ENCODE measurements at places on chromosomes 12 and 14.

GRCh38 chr14:78983126-78983525 is 813.0 kb downstream of the NRXN3 start:
- DNase-seq = no peak

GRCh38 chr14:30656190-30656632 is 34.1 kb downstream of the SCFD1 start:
- DNase-seq = peak; percentile 8

DNA sequence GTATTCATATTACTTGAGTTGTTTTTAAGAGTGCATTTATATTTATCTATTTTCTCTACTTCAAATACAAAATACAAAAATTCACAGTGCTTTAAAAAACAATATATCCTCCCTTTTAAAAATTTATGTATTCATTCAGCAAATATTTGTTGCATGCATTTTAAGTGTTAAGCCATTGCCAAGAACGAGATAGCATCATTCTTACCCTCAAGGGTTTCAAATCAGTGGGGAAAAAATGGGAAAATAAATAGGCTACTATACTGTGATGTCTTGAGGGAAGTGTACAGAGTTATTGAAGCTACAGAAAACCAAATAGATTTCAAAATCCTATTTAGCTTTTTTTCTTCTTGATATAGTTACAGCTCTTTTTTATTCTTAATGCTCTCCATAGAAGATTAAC is 23.2 kb downstream of the MRPS35 start:
- no peak for DNase-seq

- DNase-seq = no peak
These were observed 239.8 kb upstream of the FAR2 start for GRCh38 chr12:28909291-28909690.

DNA sequence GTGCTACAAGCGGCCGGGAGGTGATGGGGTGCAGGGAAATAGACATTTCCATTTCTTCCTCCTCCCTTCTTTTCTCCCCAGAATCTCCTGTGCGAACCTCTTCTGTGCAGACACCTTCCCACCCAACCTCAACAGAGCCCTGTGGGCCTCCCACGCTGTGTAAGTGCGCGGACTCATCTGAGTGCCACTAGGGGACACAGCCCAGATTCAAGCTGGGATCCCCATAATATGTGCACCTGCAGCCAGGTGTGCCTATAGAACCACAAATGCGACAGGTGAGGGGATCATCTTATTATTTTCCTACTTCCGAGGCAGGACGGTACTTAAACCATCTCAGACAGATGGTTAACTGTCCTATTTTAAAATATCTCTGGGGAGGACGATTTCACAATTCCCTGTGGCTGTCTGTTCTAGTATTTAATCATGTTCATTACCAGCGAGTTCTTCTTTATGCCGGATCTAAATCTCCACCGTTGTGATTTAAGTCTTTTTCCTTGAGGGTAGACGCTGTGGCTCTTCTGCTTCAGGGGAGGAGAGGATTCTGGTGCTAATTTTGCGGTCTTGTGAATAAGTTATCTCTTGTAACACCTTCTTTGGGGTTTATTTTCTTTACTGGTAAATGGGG is 17.2 kb upstream of the CACNA1C start:
- no peak for DNase-seq

DNA sequence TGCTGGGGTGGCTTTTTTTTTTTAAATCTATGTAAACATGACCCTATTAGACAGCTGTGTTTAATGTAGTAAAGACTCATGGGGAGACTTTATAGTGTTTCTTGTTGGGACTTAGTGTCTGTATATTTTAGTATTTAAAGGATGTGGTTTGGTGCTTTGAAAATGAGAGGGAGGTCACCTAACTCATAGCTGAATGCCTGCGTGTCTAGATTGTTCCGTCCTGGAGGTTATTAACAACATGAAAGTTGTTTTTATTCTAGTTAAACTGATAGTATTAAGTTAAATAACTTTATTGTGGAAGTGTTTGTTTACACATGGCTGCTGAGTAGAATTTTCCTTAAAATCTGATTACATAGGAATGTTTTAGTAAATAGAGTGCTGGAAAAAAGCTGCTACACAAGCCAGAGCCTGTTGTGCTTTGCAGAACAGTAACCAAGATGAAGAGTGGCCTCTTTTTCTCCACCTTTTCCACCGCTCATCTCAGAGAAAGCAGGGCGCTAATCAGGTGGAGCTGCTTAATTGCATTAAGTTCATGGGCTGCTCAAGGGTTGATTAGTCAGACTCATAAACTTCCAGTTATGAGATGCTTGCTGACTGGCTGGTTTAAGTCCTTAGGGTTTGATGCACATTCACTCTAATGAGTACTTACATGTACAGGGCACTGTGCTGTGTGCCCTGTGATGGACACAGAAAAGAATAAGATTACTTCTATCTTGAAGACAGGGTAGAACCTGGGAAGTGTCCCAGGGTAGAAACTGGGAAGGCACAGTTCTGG is 62.7 kb downstream of the FBXO34 start:
- DNase-seq = no peak

GRCh38 chr12:113271853-113272561 is 50.7 kb downstream of the TPCN1 start:
- no peak for DNase-seq

- no peak for DNase-seq
These were observed 193.1 kb upstream of the DIO2 start for GRCh38 chr14:80404413-80404812.

GRCh38 chr12:10397296-10397695 is 7.5 kb upstream of the KLRK1 start:
- no peak for DNase-seq
